ENCODE measurements at places on chromosomes 13 and 19.
A peak's percentile ranks its signal among the peaks of the same experiment; 100 is the strongest.

DNA sequence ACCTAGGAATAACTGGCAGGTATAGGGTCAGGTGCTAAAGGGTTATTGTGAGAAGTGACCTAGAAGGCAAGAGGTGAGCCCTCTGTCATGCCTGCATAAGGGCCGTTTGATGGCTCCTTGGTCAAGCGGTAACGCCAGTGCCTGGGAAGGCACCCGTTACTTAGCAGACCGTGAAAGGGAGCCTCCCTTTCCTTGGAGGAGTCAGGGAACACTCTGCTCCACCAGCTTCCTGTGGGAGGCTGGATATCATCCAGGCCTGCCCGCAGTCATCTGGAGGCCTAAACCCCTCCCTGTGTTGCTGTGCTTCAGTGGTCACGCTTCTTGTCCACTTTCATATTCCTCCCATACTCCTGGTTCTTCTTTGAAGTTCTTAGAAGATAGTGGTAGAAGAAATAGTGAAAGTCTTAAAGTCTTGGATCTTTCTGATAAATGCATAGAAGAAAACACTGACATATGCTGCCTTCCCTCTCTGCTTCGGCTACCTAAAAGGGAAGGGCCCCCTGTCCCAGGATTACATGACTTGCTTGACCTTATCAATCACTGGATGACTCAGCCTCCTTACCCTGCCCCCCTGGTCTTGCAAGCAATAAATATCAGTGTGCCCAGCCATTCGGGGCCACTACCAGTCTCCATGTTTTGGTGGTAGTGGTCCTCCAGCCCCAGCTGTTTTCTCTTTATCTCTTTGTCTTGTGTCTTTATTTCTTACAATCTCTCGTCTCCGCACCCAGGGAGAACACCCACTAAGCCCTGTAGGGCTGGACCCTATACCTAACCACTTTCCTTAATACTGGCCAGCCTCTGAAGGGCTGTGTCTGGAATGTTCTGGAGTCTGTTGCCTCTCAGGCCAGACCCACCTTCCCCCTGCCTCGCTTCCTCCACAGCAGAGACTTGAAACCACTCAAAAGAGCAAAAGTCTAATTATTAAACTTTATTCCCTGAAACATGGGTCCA lies 16.1 kb upstream of the ABCC4 start:
- no peak for DNase-seq

DNA sequence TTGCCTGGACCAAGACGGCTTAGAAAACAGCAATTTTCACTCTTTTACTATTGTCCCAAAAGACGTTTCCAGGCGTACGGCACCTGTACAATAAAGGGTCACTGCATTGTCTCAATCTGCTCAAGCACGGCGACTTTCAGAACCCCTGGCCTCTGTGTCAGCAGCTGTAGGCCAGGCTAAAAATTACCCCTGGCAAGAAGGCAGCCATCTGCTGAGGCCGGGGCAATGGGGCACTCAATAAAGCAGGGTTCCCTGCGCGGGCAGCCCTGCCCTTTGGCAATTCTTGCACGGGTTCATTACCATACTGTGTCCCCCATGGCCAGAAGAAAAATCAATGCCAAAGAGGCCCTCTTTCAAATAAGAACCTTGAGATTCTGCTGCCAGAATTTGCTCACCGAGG lies 52.1 kb downstream of the STK24 start:
- no peak for DNase-seq

- DNase-seq, result no peak
These were observed 8.7 kb downstream of the PIK3R2 start for GRCh38 chr19:18161636-18162002.

- DNase-seq, result no peak
These were observed 124.4 kb upstream of the SPATA13 start for GRCh38 chr13:24036115-24036514.

DNA sequence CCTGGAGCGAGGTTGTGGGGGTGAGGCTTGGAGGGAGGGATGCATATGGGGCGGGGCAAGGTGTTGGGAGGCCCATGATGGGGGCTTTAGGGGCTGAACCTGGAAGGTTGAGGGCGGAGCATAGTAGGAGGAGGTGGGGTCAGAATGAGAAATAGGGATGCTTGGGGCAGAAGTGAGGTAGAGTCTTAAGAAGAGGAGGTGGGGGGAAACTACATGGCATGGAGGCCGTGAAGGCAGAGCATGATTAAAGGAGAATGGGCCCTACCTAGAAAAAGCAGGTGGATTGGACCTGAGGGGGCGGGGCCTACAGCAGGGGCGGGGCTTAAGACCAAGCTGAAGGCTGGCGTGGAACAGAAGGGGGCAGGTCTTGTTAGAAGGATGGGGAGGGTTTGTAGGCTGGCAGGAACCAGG lies 799 bp downstream of the NR1H2 start:
- no peak for DNase-seq

GRCh38 chr13:80339563-80339911 lies 1.4 kb downstream of the SPRY2 start:
- no peak for DNase-seq

DNA sequence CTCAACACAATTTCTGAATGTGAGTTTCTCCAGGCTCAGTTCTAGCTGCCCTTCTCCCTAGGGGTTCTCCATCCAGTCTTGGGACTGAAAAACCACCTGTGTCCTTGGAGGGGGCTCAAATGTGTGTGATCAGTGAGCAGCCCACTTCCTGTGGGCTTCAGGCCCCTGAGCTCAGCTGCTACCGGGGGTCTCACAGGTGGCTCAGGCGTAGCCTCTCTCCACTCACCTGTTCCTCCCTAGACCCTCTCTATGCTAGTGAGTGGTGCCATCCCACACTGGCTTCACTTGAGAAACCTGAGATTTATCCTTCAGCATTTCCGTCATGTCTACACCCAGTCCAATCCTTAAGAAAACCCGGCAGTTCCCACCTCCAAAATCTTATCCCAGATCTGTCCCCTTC lies 39.8 kb upstream of the GPI start:
- DNase-seq, result no peak

- no peak for DNase-seq
These were observed 23.4 kb upstream of the IGFL1 start for GRCh38 chr19:46206176-46206575.

GRCh38 chr13:104984296-104984818 lies 1551.1 kb downstream of the EFNB2 start:
- no peak for DNase-seq

DNA sequence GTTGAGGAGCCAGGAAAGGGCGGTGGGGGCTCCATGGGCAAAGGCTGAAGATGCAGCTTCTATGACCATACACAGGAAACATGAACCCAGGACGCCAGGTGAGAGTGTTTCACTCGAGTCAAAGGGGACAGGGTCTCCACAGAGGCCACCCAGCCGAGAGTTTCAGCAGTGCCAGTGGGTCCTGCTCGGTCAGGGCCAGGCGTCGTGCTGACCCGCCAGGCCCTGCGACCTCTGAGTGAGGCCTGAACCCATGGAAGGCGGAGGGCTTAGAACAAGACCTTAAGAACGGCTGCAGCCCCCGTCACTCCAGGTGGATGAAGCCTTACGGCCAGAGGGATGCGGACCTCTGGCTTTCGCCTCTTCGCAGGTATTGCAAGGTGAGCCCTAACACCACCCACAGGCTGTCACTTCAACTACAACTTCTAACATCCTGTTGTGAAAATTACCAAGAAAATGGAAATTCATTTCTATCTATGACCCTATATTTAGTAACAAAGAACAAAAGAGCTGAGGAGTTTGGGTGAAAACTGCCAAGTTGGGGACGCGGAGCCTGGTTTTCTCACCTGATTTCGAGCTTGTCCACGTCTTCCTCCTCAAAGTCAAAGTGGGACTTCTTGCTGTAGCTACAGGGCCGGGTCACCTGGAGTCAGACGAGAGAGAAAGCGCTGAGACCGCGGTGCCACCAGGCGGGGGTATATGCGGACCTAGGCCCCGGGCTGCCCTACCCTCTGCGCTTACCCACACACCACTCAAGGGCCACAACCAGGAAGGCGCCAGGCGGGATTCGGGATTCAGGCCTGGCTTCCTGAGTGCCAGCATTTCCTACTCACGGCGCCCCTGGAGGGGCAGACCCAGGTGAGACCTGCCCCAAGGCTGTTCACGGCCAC lies 50.1 kb upstream of the C13orf46 start:
- no peak for DNase-seq

DNA sequence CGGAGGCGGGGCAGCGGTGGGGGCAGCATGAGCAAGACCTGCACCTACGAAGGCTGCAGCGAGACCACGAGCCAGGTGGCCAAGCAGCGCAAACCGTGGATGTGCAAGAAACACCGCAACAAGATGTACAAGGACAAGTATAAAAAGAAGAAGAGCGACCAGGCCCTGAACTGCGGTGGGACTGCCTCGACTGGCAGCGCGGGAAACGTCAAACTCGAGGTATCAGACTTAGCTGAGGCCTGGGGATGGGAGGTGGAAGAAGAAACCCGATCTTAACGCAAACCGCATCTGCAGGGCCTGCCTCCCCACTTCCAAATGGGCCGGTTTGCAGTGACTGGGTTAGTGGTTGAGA lies 693 bp downstream of the RFXAP start:
- DNase-seq, result peak; percentile 6

- no peak for DNase-seq
These were observed 124.5 kb downstream of the ITGBL1 start for GRCh38 chr13:101576977-101577376.

DNA sequence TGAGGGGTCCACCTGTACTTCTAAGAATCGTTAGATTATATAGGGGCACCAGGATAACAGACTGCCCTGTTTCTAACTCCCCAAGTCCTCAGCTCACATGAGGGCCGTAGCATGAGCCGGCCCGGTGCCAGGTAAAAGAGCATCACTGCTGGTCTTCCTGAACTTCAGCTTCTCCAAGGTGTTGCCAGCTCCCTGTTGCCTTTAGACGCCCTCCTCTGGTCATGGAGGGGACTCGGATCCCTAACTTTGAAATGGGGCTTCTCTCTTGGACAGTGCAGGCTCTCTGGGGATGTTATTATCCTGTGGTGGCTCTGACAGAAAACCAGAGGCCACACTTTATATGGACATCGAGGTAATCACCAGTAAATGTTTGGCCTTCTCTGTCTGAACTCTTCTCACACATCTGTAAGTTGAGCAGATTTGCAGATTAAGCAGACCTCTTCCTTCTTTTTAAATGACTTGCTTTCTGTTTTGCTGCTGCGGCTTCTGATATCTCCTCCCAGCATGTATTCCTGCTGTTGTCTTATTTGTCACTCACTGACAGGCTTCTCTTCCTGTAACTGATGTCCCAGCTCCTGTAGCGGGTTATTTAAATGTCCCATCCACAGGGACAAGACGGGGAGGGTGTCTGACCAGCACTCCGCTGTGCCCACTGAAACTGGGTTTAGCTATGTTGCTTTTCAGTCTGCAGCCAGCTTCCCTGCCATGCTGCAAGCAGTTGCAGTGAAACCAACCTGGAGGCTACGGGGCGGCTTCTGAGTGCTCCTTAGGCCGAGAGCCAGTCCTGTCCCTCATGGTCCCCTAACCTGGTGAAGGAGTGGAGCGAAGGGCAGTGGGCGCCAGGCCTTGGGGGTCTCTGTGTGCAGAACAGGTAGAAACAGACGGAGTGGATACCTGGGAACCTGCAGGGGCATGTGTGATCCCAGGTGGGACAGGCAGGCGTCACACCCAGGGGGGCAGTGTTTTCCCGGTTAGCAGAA lies 39.2 kb downstream of the TSSK6 start:
- DNase-seq, result no peak

GRCh38 chr19:34269081-34269480 lies 14.7 kb downstream of the GARRE1 start:
- no peak for DNase-seq

GRCh38 chr13:39599012-39599411 lies 4.0 kb downstream of the LHFPL6 start:
- DNase-seq, result no peak

DNA sequence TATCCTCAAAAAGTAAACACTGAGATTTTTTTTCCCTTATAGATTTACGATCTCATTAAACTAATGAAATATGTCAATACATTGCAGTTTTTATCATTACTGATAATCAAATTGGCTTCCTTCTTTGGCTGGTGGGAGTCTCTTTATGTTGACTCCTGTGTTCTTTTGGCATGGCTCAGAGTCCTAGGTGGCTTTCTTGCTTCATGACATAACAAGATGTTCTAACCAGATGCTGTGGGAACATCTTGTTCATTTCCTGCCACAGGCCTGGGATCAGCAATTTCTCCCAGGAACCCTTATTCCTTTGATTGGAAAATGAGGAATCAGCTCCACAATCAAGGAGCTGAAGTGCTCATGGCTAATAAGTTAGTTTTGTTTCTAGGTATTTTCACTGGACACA lies 13.2 kb upstream of the CYP4F22 start:
- no peak for DNase-seq

- no peak for DNase-seq
These were observed 294.2 kb downstream of the TEX29 start for GRCh38 chr13:111614613-111615012.

GRCh38 chr19:10815969-10816644 lies 19.9 kb downstream of the TMED1 start:
- no peak for DNase-seq

DNA sequence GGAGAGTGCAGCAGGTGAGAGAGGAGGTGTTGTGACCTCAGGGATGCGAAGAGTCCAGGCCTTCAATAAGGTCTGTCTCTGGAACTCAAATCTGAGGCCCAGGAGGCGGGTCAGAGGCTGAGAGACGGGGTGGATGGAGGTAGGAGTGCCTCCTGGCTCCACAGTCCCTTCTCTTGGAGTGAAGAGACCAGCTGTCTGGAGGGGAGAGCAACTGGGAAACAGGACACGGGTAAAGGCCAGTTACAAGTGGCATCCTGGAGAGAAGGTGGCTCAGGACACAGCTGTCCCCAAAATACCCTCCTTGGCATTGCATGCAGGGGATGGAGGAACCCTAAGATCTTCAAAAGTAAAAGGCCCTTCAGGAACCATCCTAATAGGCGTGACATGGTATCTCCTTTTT lies 19.2 kb downstream of the PDE4A start:
- DNase-seq, result no peak

GRCh38 chr19:28737021-28737895 lies 475.7 kb downstream of the UQCRFS1 start:
- no peak for DNase-seq

- DNase-seq, result peak; percentile 37
These were observed 12.4 kb downstream of the TMEM272 start for GRCh38 chr13:51832471-51833152.

DNA sequence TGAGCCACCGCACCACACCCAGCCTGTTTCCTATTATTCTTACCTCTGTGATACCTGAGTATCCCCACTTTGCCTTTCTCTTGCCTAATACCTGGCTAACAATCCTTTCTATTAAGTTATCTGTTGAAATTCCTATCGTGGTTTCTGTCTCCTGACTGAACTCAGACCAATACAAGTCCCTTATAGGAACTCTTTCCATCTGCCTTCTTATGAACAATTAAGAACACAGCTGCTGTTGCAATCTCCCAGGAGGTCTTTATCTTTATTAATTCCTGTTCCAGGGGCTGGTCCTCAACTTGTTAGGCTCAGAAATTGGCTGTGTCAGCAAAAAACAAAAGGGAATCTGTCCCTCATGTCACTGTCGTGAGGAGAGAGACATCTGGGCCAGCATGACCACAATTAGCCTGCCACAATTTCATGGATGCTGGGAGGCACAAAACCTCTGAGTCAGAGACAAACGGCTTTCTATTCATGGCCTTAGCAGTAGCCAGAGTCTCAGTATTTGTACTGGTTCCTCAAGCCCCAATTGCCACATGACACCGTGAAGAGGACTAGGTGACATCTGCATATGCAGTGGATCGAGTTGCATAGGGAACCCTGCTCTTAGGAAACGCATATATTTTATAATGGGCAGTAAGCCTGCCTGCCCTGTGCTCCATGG lies 58.2 kb downstream of the NUFIP1 start:
- DNase-seq, result no peak

Data from GM12892 (cell line).